ENCODE measurements at places on chromosomes 12 and 14. TPM values are rescaled to one million over a fixed set of nuclear protein-coding genes. Genes with fewer than 3 reads are reported as not detected.

DNA sequence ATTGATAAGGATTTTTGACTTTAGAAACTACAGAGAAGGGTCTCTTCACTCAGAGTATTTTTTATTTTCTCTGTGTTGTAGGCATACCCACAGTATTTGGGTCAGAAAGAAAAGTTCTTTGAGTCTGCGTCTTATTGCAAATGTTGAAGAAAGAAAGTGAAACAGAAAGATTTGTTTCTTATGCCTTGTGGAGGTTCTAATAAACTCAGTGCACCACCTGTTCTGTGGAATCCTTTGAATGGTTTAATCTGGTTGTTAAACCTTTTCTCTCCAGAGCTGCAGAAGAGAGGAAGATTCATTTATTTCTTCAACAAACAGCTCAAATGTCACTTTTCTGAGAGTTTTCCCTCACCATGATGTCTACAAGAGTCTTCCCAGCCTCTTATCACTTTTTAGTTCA lies 146.6 kb upstream of the PLEKHG7 start:
- no peak overlapping the region for H3K4me3 ChIP-seq
- no peak for DNase-seq
- no peaks in the 10 kb centered on the region for H3K36me3 ChIP-seq
- no peak overlapping the region for H3K27ac ChIP-seq
- H3K4me1 ChIP-seq = peaks cover 25% of the 10 kb centered on the region
- no peaks in the 10 kb centered on the region for H3K27me3 ChIP-seq

- peaks cover 15% of the 10 kb centered on the region for H3K4me1 ChIP-seq
- H3K36me3 ChIP-seq = no peaks in the 10 kb centered on the region
- peak; percentile 76 for DNase-seq
- H3K27me3 ChIP-seq = peaks cover 77% of the 10 kb centered on the region
- no peak overlapping the region for H3K4me3 ChIP-seq
Measured at GRCh38 chr12:53757101-53757770, 5.5 kb upstream of the CISTR start.

- no peaks in the 10 kb centered on the region for H3K27me3 ChIP-seq
- DNase-seq = no peak
- no peaks in the 10 kb centered on the region for H3K36me3 ChIP-seq
- H3K4me3 ChIP-seq = no peak overlapping the region
Measured at GRCh38 chr14:94628578-94628977, 16.4 kb downstream of the SERPINA3 start.

- peaks cover 15% of the 10 kb centered on the region for H3K4me1 ChIP-seq
- H3K27me3 ChIP-seq = no peaks in the 10 kb centered on the region
- H3K27ac ChIP-seq = peak overlapping the region; percentile 58
Measured at GRCh38 chr14:68278576-68279436, 459.2 kb downstream of the RAD51B start.

DNA sequence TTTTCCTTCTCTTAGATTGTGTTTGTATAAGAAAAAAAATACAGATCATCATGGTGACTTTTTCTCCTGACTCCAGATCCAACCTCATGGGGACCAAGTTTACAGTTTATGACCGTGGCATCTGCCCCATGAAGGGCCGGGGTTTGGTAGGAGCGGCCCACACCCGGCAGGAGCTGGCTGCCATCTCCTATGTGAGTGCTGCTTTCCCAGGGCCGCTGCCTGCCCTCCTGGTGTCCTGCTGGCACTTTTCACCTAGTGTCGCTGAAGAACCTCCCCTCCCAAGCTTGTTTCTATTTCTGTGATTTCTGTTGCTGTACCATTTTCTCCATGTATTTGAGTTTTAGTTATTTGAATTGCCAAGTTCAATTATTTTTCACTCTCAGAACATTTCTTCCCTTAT lies 24.8 kb upstream of the TEAD4 start:
- H3K36me3 ChIP-seq = peaks cover 73% of the 10 kb centered on the region
- no peak overlapping the region for H3K27ac ChIP-seq
- DNase-seq = no peak

DNA sequence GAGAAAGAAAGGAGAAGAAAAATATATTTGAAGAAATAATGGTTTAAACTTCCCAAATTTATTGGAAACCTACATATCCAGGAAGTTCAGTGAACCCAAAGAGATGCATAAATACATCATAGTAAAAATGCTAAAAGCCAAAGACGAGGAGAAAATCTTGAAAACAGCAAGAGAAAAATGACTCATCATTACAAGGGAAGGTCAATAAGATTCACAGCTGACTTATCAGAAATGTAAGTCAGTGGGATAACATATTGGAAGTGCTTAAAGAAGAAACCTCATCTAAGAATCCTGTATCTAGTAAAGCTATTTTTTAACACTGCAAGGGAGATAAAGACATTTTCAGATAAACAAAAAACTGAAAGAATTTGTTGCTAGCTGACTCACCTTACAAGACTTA lies 19.9 kb downstream of the RIC8B start:
- no peak overlapping the region for H3K27ac ChIP-seq
- no peaks in the 10 kb centered on the region for H3K4me1 ChIP-seq
- DNase-seq = no peak
- peaks cover 13% of the 10 kb centered on the region for H3K36me3 ChIP-seq
- H3K27me3 ChIP-seq = no peaks in the 10 kb centered on the region

PARP11 gene
- 11.9 TPM for total RNA-seq

ACRBP gene
- total RNA-seq = 4.9 TPM

CLEC12A gene
- total RNA-seq = 12.7 TPM

HCAR1 gene
- total RNA-seq = 0.55 TPM
